Panc1 (cell line): ENCODE measurements at places on chromosomes 2 and 18.

GRCh38 chr2:222594679-222595078, 61.2 kb downstream of the FARSB start:
- no peak for DNase-seq

GRCh38 chr2:216056739-216057138, 24.9 kb downstream of the PECR start:
- no peak for DNase-seq

DNA sequence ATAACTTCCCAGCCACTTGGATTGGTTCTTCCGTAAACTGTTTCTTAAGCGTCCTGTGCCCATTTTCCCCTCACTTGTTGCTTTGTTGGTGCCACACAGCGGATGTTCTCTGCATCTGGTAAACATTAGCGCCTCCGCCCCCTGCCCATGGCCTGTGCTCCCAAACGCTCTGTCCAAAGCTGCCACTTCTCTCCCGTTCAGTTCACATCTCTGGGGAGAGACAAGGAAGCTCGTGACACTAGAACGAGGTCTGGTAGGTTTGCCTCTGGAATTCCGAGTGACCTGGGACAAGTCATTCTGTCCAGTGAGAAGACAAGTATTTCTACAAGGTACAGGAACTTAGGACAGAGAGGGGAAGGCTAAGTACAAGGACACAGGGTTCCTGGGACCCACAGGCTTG, 9.4 kb downstream of the COPS9 start:
- no peak for DNase-seq

GRCh38 chr18:28267878-28268625, 91.1 kb upstream of the CDH2 start:
- DNase-seq = no peak

DNA sequence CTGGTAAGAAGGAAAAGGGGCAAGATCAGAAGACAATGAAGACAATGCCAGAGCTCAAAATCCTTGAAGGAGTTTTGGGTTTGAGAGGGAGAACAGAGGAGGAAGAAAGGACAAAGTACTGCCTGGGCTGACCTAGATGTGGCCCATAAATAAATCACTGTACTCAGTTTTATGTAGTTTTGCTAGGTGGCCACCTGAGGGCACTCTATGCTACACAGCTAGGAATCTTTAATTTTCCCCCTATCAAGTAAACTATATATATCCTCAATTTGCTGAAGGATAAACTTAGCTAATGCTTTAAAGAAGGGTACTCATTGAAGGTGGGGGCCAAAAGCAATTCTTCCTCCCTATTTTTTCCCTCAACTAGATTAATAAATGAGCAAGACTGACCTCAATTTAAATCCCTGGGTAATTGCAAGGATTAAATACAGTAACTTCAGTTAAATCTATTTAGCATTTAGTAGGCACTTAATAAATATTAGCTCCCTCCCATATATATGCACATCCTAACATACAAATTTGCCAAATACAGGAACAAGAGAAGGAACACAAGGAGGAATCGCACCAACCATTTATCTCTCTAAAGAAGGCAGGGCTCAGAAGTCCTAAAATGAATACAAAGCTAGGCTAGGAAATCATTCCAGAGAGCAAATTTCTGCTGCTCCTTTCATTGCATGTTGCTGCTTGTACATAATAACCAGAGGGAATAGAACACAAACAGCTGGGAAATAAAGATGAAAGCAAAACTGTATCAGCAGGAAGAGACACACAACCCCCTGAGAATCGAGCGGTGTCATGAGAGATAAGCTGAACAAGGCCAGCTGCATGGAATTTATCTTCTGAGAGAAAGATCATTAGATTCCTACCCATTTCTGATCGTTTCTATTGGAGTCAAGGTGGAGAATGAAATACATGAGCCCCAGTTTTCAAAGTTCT, 540.1 kb downstream of the NRXN1 start:
- peak; percentile 5 for DNase-seq

DNA sequence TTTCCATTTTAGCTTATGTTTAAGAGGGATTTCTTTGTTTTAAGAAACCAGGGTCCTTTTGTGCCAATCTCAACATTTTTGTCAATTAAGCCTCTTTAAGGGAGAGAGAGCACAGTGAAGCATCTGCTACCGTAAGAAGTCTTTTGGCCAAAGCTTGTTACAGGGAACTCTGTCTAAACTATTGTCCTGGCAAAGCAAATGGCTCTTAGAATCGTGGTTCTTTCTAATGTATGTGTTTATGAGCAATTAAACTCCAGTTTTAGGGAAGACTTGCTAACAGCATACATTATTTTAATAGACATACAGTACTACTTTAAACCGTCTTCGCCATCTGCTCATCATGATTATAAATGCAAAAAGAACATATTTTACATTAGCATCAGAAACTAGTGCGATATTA, 202.1 kb downstream of the CDCA7 start:
- DNase-seq = no peak

DNA sequence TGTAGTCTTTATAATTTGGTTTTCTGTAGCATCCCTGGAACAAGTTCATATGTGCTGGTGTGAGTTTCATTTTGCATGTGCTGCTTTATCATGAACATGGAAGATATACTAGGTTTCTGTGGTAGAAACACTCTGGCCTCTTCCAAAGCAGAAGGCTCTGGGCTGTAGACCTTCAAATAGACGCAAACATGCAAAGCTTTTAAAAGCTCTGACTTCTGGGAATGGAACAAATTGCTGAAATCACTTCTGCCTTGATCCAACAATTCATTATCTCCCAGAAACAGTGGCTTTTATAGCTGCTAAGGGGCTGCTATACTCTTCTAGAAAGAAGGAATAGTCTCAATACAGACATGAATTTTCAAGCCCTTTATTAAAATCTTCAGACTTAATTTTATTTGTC, 382.2 kb downstream of the LRP1B start:
- DNase-seq = no peak

DNA sequence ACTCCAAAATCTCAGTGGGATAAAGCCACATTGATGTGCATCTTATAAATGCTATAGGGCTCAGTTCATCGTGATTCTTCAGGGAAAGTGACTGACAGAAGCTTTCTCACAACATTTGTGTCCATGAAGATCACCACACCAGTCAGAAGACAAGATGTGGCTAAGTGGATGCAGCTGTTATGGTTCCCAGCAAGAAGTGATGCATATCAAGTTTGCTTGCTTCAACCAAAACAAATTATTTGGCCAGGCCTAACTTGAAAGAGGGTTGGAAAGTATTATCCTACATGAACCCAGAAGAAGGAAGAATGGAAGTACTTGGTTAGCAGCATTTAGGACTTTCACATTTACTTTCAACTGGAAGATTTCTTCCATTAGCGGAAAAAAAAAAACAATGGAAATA, 210.0 kb upstream of the ACVR2A start:
- no peak for DNase-seq

DNA sequence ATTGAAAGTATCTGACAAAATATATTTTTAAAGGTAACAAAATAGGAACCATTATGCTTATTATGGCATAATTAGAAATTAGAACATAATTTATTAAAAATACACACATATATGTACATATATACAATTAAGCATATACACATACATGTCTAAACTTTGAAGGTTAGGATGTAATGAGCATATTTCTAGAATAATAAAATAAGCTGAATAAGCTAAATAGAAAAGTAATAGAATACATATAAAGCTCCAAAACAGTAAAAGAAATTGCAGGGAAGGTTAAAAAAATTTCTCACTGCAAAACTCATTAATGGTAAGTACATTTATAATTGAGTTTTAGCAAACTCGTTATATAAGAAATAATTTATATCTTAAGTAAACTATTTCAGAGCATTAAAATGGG, 1561.5 kb upstream of the ZEB2 start:
- DNase-seq = no peak

DNA sequence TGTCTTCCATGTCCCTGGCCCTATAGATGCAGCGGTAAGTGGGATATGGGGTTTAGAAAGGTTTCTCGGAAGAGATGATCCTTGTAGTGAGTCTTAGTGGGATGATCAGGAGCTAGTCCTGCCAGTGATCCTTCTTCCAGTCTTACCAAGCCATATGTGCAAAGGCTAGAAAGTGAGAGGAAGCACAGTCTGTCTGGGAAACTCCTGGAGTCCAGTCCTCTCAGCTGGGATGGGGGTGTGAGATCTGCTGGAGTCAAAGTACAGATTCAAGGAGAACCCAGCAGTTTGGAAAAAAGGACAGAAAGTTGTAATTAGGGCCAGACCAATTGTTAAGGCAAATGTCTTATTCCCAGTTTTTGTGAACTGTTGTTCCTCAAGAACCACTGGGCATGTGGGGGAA, 83.3 kb downstream of the LIMS1 start:
- DNase-seq = no peak

GRCh38 chr2:153074207-153074606, 355.8 kb downstream of the ARL6IP6 start:
- DNase-seq = no peak

GRCh38 chr18:45621061-45621511, 5.8 kb downstream of the SLC14A2 start:
- DNase-seq = peak; percentile 58
